Globus pallidus (tissue), 1 donor: ENCODE measurements at places on chromosomes 1 and 21.

- peak; percentile 29 for DNase-seq
Measured at GRCh38 chr1:225998560-225999226, 450 bp downstream of the SDE2 start.

DNA sequence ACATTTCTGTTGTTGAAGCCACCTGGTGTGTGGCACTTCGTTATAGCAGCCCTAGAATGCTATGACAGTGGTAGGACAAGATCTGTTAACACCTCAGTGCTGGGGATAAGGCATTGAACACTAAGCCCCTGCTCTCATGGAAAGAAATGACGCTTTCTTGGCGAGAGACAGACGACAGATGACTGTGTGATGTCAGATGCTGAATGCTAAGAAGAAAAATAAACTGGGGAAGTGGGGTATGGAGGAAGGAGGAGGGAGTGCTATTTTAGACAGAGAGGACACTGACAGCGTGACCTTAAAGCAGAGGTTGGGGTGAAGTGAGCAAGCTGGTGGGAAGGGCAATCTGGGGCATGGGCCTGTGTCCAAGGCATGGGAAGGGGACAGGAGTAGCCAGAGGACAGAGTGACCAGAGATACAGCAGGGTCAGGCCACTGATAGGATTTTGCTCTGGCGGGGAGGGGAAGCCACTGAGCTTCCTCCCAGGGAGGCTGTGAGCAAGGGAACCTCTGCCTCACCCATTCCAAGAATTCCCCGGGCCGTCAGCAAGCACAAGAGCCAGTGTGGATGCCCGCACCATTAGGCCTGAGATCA, 15.2 kb downstream of the DOP1B start:
- no peak for DNase-seq

GRCh38 chr1:224377676-224378006, 21.0 kb downstream of the CNIH4 start:
- DNase-seq, result no peak

- peak; percentile 7 for DNase-seq
Measured at GRCh38 chr21:17726047-17726829, 92.9 kb downstream of the C21orf91 start.

- no peak for DNase-seq
Measured at GRCh38 chr1:31658721-31659120, 14.0 kb upstream of the PEF1 start.

DNA sequence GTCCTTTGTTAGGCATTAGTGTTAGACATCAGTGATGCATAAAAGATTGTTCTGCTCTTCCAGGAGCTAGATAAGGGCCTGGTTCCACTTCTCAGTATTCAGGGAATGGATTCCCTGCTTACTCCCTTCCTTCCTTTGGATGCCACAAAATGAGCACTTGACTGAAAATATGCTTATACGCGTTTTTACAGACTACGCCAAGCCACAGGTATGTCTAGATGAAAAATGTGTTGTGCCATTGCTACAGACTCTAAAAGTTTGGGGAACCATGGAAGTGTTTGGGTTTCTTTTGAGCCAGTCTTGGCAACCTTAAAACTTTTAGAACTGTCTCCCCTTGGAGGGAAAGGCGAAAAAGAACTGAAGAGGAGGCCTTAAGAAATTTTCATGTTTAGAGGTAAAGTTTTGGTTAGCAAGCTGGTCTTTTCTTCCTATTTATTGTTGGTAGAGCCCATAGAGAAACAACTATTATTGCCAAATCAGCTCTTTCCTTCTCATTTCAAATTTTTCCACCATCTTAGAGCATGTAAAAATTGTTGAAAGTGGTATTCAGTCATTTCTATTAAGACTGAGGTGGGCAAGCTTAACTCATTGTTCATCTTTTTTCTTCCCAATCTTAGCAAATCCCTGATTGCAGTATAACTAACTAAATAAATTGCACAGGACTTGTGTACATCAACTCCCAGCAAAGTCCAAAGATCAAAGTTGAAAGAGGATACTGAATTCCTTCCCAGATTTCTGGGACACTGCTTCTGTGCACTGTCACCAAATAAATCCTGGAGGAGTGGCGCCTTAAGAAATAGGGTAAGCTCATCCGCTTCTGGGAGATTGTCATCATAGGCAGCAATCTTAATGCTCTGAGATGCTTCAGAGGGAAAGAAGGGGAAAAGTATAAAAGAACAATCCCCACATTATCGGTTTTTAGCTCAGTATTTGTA, 18.9 kb downstream of the FGGY start:
- no peak for DNase-seq
